ENCODE measurements at places on chromosomes 13 and 19.

DNA sequence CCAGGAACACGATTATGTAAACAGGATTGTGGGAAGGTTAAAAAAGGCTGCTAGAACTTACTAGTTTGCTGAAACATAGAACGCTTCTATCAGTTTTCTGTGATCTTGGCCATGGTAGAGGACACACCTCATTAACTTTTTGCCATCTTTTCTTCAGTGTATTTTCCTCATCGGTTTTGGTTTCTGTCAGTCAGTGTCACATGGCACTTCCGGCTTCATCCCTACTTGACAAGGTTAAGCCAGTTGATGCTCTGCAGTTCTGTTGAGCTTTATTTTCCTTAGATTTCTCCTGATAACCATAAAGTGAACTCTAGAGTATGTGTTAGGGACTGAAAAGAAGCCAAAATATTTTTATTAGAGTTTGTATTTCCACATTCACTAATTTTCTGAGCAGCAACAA is 147.5 kb downstream of the NDFIP2 start:
- no peak for DNase-seq

- no peak for DNase-seq
Measured at GRCh38 chr13:28499609-28500008, 4.7 kb upstream of the FLT1 start.

DNA sequence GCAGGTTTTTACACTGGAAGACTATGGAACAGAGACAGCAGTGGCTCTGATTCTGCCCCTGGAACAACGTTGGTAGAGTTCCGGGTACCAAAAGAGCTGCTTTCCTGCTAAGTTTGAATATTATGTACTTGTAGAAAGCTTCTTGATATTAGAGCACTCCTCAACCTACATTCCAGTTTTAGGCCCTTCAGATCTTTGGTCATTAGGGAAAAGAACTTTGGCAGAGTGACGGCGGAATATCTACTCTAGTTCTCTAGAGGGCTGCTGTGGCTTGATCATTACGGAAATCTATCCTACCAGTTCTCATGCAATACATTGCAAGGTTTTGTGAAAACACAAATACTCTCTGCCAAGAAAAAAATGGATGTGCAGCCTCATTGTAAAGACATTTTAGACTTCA is 415.7 kb downstream of the DIAPH3 start:
- DNase-seq = no peak

GRCh38 chr13:30453727-30454126 is 12.0 kb downstream of the HMGB1 start:
- DNase-seq = no peak

- peak; percentile 32 for DNase-seq
Measured at GRCh38 chr13:40221460-40222201, 444.8 kb downstream of the FOXO1 start.

DNA sequence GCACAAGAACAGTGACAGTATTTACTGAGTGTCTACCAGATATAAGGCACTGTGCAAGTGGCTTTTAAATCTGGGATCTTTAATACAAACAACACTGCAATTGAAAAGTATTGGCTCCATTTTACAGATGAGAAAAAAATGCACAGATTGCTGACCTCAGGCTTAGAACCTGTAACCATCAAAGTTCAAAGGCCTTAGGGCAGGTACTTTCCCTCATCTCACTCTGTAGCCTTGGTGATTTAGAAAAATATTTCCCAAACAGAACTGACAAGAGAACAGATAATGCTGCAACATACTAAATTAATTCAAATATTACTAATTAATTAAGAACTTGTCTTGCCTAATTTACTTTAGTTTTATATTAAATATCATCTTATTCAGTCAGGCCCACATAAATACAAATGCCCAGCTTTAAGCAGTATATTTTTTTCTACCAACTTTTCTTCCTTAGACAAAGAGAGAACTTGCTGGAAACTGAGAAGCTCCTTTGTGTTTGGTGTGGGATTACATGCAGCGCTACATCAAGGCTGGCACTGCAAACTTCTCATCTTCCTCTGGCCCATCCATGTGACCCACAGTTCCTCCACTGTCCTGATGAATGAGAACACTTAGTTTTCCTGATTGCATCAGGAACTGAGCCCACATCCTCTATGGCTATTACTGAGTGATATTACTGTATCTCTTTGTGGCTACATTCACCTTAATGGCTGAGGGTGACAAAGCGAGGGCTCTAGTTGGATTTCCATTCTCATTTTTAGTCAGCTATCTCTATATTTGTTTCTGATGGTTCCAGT is 302.1 kb downstream of the ENOX1 start:
- DNase-seq = no peak

- DNase-seq = no peak
Measured at GRCh38 chr13:88637935-88638334, 966.8 kb downstream of the SLITRK5 start.

DNA sequence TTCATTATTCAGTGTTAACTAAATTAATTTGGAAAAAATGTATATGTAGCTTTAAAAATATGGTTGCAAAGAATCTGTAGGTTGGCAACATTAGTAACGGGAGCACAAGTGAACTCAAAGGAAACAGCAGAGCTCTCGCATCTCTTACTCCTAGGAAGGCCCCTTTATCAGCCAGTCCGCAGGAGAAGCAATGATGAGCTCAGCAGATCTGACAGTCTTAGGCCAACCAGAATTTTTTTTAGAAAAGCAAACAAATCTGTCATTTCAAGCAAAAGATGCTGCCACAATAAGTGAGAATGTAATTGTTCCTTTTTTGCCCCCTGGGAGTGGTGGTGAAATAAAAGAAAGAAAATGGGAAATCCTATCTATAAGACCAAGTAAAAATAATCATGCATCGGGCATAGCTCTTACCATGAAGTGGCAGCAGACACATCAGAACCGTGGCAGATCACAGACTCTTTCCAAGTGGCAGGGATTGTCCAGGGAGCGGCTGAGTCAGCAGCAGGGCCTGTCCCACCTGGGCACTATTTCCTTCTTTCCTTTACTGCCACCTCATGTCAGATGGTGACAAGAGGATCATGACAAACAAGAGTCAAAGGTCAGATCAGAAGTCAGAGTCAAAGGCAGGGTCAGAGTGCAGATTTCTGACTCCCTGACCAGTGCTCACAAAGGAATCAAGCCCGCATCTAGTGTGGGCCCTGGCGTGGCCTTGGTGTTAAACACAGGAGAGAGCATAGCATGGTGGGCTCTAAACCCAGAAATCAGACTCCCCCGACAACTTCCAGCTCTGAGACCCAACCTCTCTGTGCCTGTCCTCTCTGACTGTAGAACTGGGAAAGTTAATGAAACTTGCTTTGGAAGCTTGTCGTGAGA is 84.0 kb upstream of the MTIF3 start:
- DNase-seq = no peak

DNA sequence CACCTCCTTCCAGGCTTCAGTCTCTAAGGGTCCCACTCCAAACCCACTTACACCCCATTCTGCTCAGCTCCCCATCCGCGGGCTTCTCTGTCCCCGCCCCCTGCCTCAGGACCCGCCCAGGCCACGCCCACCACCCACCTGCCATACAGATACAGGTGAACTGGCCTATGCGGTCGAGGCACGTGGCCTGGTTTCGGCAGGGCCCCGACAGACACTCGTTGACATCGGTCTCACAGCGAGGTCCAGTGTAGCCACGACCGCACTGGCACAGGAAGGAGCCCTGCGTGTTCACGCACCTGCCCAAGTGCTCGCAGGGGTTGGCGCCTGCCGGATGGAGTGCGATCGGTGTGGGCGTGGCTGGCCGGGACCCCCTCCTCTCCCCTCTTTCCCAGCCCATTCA is 11.9 kb downstream of the NOTCH3 start:
- DNase-seq = no peak

- no peak for DNase-seq
Measured at GRCh38 chr19:35151273-35152065, 3.1 kb upstream of the FXYD5 start.

DNA sequence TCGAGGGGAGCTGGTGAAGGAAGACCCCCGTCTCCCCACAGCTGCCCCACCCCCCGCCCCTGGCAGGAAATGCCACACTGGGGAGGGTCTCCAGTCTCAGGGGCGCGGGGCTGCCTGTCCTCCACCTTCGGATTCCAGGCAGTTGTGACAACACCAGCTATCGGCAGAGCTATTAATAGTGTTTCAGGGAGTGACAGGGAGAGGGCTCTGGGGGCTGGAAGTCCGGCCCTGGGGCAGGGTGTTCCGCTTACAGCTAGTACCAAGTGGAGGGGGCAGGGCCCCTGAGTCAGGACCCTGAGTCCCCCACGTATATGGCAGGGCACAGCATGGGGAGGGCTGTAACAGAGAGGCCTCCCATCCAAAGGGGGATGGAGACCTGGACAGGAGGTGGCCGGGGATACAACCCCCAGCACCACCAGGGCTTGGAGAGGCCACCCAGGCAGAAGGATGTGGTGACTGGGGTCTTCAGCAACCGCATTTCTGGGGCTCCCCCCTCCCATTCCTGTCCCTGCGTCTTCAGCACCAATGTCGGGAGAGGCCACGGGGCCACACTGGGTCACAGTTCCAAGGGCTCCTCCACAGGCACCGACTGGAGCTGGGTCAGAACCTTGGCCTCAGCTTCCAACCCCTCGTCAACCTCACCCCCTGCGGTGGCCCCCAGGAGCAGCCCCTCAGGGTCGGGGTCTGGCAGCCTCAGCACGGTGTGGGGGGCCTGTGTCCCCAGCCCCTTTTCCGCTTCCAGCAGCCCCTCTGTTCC is 3.9 kb downstream of the SIX5 start:
- DNase-seq = no peak

GRCh38 chr13:75294110-75294509 is 187.9 kb downstream of the TBC1D4 start:
- DNase-seq = no peak

- DNase-seq = peak; percentile 78
Measured at GRCh38 chr19:13588957-13589833, 82.9 kb upstream of the CACNA1A start.

GRCh38 chr19:18671303-18672043 is 12.0 kb upstream of the CRTC1 start:
- DNase-seq = no peak

DNA sequence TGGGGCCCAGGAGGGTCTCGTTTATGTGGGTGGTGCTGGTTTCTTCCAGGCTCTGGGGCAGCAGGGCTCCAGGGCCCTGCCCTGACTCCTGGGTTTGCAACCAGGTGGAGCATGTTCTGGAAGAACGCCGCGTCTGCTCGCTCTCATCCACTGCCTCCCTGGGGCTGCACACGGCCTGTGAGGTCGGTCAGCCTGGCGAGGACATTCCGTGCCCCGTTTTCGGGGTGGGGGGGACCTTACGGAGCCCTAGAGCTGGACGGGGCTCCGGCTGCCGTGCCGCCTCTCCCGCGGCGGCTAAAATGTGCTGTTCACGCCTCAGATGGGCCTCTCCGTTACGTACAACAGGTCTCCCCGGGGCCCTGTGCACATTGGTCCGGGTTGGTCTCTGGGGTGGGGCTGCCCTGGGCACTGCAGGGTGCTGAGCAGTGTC is 3.3 kb downstream of the GNA11 start:
- no peak for DNase-seq

DNA sequence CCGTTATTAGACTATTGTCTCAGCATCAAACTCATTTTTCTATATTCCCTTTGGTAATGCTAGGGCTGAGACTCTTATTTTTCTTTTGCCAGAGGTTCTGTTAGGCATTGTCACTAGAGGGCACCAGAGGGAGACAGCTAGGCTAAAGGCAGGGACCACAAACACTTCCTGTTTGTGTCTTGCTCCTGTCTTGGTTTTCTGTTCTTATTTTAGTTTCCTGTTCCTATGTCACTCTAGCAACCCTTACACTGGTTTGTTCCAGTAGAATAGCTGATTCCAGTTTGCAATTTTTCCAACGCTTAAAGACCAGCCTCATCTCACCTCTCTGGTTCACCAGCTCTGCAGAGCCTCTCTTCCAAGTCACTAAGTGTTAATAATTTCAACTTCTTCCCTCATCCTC is 772.0 kb downstream of the DIAPH3 start:
- peak; percentile 35 for DNase-seq

DNA sequence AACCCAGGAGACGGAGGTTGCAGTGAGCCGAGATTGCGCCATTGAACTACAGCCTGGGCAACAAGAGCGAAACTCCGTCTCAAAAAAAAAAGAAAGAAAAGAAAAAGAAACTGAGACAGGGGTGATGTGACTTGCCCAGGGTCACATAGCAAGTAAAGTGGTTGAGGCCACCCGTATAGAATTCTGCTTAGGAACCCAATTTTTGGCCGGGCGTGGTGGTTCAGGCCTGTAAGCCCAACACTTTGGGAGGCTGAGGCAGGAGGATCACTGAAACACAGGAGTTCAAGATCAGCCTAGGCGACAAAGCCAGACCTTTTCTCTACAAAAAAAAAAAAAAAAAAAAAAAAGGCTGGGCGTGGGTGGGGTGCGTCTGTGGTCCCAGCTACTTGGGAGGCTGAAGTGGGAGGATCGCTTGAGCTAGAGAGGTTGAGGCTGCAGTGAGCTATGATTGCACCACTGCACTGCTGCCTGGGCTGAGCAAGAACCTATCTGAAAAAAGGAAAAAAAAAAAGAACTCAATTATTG is 1.3 kb downstream of the SNRPA start:
- DNase-seq = no peak

DNA sequence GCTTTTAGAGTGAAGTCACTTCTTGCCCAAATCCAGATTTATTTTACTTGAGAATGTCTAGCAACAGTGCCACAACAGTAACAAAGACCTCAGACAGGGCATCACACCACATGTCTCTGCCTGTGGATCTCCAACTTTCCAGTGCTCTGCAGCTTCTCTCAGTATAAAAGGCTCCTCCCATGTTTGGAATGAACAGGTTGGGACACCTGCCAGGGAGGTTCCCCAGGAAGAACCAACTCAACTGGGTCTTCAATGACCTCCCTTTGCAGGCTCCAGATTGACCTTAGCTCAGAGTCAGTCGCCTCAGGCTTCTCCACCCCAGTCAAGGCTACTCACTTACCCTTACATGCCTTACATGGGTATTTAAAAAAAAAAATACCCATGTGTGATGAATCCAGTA is 3.4 kb downstream of the ZNF823 start:
- DNase-seq = no peak

GRCh38 chr13:83546476-83546875 is 335.8 kb downstream of the SLITRK1 start:
- DNase-seq = no peak

DNA sequence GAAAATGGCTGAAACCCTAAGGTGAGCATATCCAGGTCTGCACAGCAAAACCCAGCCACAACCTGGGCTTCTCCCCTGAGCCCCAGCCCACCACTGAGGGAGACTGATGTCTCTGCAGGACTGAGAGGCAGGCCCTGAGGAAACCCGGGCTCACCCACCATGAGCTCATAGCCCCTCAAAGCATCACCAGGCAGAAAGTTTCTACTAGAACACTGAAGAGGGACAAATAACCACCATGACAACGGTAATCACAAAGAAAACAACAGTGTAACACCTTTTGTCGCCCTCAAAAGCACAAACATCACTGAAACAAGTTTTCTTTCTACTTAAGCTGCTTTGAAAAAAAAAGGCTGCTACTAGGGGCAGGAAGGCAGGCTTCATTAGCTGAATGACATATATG is 29.8 kb downstream of the TSHZ3 start:
- no peak for DNase-seq

GRCh38 chr13:41179593-41180250 is 14.6 kb downstream of the KBTBD7 start:
- DNase-seq = no peak

- no peak for DNase-seq
Measured at GRCh38 chr19:50460161-50460765, 16.0 kb upstream of the EMC10 start.

GRCh38 chr13:24631922-24632321 is 48.3 kb upstream of the ATP12A start:
- DNase-seq = no peak

DNA sequence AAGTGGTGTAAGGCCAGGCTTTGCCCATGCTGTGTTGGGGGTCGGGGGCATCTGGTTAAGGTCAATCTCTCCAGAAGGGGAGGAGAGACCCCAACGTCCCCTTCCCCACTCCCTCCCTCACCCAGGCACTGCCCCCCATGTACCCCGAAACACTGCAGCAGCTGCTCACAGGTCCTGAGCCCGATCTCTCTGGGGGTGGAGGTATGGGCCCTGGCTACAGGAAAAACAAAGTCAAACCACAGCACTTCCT is 10.2 kb downstream of the CAPN12 start:
- DNase-seq = no peak
